Esophagus squamous epithelium (tissue), 5 donors: ENCODE measurements at places on chromosomes 2 and 18.

- DNase-seq = no peak
- H3K4me1 ChIP-seq = peaks cover 40% of the 10 kb centered on the region
- H3K27me3 ChIP-seq = no peaks in the 10 kb centered on the region
- H3K4me3 ChIP-seq = no peak overlapping the region
- H3K27ac ChIP-seq = peak overlapping the region; percentile 33
- H3K36me3 ChIP-seq = no peaks in the 10 kb centered on the region
Observed at GRCh38 chr2:46489423-46490174, 10.2 kb downstream of the TMEM247 start.

GRCh38 chr2:131146231-131146630 lies 41.1 kb downstream of the PLEKHB2 start:
- H3K27ac ChIP-seq = no peak overlapping the region
- DNase-seq = no peak
- no peaks in the 10 kb centered on the region for H3K36me3 ChIP-seq
- H3K27me3 ChIP-seq = no peaks in the 10 kb centered on the region
- no peaks in the 10 kb centered on the region for H3K4me1 ChIP-seq

DNA sequence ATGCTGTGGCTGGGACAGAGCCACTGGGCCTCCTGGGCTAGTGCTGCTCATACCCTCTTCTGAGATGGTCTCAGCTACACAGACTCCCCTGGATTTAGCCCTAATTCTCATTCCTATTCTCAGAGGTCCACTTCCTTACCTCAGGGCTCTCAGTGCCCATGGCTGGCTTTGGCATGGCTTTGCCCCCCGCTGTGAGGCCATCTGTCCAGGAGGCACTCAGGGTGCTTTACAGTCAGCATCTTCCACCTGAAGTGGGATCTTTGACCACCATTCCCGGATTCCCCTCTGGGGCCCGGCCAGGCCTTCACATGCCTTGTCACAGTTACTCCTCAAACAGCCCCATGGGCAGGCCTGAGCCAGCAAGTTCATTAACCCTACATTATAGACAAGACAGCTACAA lies 161.8 kb downstream of the CELF4 start:
- no peaks in the 10 kb centered on the region for H3K36me3 ChIP-seq
- DNase-seq = no peak
- no peak overlapping the region for H3K27ac ChIP-seq
- peaks cover 5% of the 10 kb centered on the region for H3K4me1 ChIP-seq
- H3K27me3 ChIP-seq = no peaks in the 10 kb centered on the region

GRCh38 chr2:127419448-127420038 lies 1.3 kb downstream of the PROC start:
- H3K4me1 ChIP-seq = peaks cover 30% of the 10 kb centered on the region

GRCh38 chr2:217939629-217940245 lies 63.1 kb downstream of the TNS1 start:
- H3K4me1 ChIP-seq = peaks cover 54% of the 10 kb centered on the region
- peak overlapping the region; percentile 30 for H3K4me3 ChIP-seq
- H3K27ac ChIP-seq = peak overlapping the region; percentile 95
- no peaks in the 10 kb centered on the region for H3K27me3 ChIP-seq
- no peak for DNase-seq
- no peaks in the 10 kb centered on the region for H3K36me3 ChIP-seq

GRCh38 chr2:40653829-40654228 lies 201.9 kb upstream of the SLC8A1 start:
- no peaks in the 10 kb centered on the region for H3K4me1 ChIP-seq
- H3K4me3 ChIP-seq = no peak overlapping the region
- H3K27me3 ChIP-seq = no peaks in the 10 kb centered on the region
- DNase-seq = no peak

- H3K4me1 ChIP-seq = no peaks in the 10 kb centered on the region
- DNase-seq = no peak
- no peak overlapping the region for H3K4me3 ChIP-seq
Observed at GRCh38 chr2:213202011-213202410, 50.6 kb upstream of the IKZF2 start.

- H3K27me3 ChIP-seq = no peaks in the 10 kb centered on the region
- H3K36me3 ChIP-seq = no peaks in the 10 kb centered on the region
- no peak for DNase-seq
- H3K27ac ChIP-seq = no peak overlapping the region
Observed at GRCh38 chr2:9736021-9736420, 105.2 kb upstream of the YWHAQ start.

GRCh38 chr18:58049000-58049688 lies 5.1 kb downstream of the NEDD4L start:
- no peaks in the 10 kb centered on the region for H3K27me3 ChIP-seq
- H3K27ac ChIP-seq = no peak overlapping the region
- H3K36me3 ChIP-seq = no peaks in the 10 kb centered on the region
- no peak for DNase-seq

DNA sequence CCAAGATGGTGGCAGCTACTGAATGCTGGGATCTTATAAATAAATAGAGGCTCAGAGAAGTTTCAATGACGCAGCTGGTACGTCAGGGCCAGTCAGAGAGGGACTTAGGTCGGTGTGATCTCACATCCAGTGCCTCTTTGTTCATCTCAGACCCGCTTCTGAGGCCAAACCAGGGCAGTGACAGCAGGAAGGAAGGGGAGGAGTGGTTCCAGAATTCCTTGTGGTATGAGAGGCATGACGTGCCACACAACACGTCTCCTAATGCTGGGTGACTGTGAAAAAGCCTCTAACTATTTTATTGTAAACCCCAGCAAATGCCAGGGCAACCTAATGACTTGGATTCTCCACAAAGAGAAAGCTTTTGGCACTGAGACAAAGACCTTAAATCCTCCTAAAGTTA lies 423.3 kb downstream of the LPIN1 start:
- H3K27me3 ChIP-seq = no peaks in the 10 kb centered on the region
- H3K36me3 ChIP-seq = no peaks in the 10 kb centered on the region
- DNase-seq = no peak
- H3K4me3 ChIP-seq = no peak overlapping the region

GRCh38 chr2:7405861-7406715 lies 488.9 kb downstream of the RNF144A start:
- H3K36me3 ChIP-seq = no peaks in the 10 kb centered on the region
- no peak overlapping the region for H3K27ac ChIP-seq
- H3K4me3 ChIP-seq = no peak overlapping the region

DNA sequence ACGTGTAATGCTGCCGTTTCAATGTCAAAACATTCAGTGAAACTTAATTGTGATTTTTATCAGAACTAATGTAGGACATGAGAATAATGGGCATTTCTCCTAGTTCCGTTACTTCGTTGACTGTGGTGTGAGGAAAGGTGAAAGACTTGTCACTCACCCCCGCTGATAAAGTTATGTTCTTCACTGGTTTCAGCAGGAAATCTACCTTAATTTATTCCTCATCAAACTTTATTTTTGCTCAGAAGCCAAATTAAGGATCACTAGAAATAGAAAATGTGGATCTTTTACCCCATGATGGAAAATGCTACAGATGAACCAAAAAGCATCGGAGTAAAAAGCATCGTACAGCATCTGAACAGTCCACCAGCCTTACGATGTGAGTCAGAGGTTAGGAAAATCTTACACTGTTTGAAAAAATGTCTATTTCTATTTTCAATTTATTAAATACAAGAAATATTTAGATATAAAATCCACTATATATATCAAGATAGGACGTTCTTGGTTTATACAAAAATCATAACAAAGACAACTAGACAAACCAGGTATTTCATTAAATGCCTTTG lies 1.0 kb upstream of the ROCK1 start:
- no peaks in the 10 kb centered on the region for H3K36me3 ChIP-seq
- H3K4me1 ChIP-seq = no peaks in the 10 kb centered on the region
- H3K27ac ChIP-seq = peak overlapping the region; percentile 95
- no peaks in the 10 kb centered on the region for H3K27me3 ChIP-seq
- peak overlapping the region; percentile 96 for H3K4me3 ChIP-seq
- DNase-seq = no peak

DNA sequence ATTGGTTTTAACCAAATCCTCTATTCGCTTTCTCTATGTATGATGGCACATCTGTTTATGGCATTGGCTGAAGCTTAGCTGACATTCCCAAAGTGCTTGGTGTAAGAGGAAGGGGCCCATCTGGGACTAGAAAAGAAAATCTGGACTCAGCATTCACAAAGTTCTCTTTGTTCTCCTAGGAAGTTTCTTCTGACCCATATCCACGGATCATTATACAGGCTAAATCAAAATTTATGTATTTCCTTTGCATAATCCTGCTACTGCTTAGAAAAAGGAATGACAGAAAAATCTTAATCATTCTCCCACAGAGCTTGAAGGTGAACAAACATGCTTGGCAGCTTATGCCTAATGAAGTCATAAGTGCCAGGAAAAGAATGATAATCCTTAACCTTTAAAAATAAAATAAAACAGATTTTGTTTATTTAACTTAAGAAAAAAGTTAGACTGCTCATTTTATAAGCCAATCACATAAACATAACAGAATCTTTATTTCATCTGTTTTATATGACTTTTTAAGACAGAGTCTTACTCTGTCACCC lies 88.4 kb downstream of the NYAP2 start:
- H3K4me1 ChIP-seq = no peaks in the 10 kb centered on the region
- no peaks in the 10 kb centered on the region for H3K27me3 ChIP-seq
- H3K4me3 ChIP-seq = no peak overlapping the region
- DNase-seq = no peak

DNA sequence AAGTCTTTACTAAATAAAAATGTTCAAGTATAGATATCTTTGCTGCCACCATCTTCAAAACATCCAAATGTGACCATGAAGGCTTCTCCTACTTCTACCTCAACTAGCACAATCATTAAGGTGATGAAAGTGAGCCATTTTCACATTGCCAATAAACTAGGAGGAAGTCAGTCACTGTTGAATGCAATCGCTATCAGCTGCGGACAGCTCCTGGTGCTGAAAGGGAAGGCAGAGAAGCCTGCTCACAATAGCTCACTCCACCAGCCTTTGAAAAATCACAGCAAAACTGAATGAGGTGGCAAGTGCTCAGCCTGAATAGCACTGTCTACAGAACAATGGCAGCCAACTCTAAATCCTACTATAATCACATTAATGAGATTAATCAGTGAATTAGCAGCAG lies 2.2 kb downstream of the MYT1L start:
- H3K27me3 ChIP-seq = no peaks in the 10 kb centered on the region
- H3K4me3 ChIP-seq = no peak overlapping the region
- H3K36me3 ChIP-seq = no peaks in the 10 kb centered on the region
- H3K27ac ChIP-seq = no peak overlapping the region

DNA sequence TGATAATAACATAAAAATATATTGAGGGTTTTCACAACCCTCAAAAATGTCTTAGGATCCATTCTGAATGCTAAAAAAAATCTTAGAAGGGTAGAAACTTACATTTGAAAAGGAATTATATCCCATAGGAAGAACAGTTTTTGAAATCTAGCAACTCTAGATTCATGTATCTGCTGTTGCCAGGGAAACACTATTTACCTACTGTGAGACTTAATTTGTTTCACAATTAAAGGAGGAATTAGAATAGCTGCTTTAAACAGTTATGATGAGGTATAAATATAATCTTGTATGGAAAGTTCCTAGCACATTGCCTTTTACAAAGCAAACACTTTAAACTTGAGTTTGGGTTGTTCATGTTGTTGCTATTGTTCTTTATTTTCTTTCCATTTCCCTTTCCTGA lies 988.2 kb downstream of the SUCLG1 start:
- H3K27ac ChIP-seq = no peak overlapping the region
- H3K36me3 ChIP-seq = no peaks in the 10 kb centered on the region

DNA sequence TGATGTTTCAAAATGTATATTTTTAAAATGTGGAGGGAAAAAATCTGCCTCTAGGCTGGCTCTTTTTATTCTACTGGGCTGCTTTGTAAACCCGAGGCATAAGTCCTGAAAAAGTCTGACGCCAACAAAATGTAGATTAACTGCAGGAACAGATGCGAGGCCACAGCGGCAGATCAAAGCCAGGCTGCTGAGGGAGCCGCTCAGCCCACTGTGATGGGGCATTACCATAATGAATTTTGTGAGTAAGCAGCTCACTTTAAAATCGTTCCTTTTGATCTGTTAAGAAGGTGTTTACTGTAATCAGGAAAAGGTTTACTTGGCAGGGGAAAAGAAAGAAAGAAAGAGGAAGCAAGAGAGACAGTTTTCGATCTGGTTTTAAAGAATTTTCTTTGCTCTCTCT lies 269.0 kb downstream of the ICOS start:
- no peak overlapping the region for H3K4me3 ChIP-seq
- no peaks in the 10 kb centered on the region for H3K27me3 ChIP-seq
- H3K4me1 ChIP-seq = no peaks in the 10 kb centered on the region
- no peaks in the 10 kb centered on the region for H3K36me3 ChIP-seq
- DNase-seq = no peak

DNA sequence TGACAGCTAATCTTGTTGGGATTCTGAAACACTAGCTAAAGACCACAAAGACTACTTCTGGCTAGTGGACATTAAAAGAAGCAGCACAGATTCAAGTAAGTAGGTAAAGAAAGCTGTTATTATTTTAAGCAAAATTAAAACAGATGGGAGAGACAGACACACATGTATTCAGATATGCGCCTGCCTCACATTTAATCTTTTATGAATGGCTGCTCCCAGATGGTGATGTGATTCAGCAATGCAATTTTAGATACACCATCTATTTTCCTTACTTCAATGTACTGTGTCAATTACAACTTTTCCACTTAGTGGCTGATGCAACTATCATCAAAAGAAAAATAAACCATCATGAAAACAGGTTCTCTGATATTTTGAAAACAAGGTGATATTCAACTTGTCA lies 133.0 kb upstream of the PGAP1 start:
- H3K27me3 ChIP-seq = no peaks in the 10 kb centered on the region
- H3K4me3 ChIP-seq = no peak overlapping the region
- H3K27ac ChIP-seq = no peak overlapping the region
- H3K4me1 ChIP-seq = no peaks in the 10 kb centered on the region
- no peaks in the 10 kb centered on the region for H3K36me3 ChIP-seq

DNA sequence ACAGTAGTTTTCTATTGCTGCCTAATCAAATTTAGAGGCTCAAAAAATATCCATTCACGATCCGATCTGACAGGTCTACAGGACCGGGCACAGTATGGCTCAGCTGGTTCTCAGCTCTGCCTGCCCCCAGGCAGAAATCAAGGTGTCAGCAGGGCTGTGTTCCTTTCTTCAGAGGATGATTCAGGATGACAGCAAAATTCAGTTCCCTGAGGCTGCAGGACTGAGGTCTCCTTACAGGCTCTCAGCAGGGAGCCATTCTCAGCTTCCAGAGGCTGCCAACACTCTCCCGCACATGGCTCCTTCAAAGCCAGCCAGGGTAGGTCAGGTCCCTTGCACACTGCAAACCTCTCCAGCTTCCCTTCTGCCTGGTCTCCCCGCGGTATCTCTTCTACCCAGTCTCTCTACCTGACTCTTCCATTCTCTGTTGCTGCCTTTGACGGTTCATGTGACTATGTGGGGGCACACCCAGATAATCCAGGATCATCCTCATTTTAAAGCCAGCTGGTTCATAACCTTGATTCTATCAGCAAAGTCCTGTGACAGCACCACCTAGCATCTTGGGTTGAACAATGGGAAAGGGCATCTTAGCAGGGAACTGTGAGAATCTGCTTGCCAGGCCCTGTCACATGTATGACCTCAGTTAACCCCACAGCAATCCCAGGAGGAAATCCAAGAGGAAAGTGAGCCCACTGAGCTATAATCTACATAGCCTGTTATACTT lies 50.4 kb downstream of the UXS1 start:
- peak overlapping the region; percentile 32 for H3K27ac ChIP-seq
- no peaks in the 10 kb centered on the region for H3K27me3 ChIP-seq
- H3K36me3 ChIP-seq = no peaks in the 10 kb centered on the region
- DNase-seq = no peak
- H3K4me3 ChIP-seq = no peak overlapping the region
- H3K4me1 ChIP-seq = peaks cover 9% of the 10 kb centered on the region

- H3K27ac ChIP-seq = no peak overlapping the region
- H3K27me3 ChIP-seq = no peaks in the 10 kb centered on the region
- H3K4me3 ChIP-seq = no peak overlapping the region
- no peak for DNase-seq
- no peaks in the 10 kb centered on the region for H3K36me3 ChIP-seq
Observed at GRCh38 chr2:177731384-177731783, 338.8 kb downstream of the AGPS start.

- H3K27ac ChIP-seq = no peak overlapping the region
- no peaks in the 10 kb centered on the region for H3K27me3 ChIP-seq
- no peaks in the 10 kb centered on the region for H3K4me1 ChIP-seq
Observed at GRCh38 chr2:14675489-14675888, 43.0 kb downstream of the LRATD1 start.
